Fibroblast of lung (primary cell): ENCODE measurements at places on chromosomes 12 and 14. TPM values are rescaled to one million over a fixed set of nuclear protein-coding genes. Genes with fewer than 3 reads are reported as not detected.
A peak's percentile ranks its signal among the peaks of the same experiment; 100 is the strongest.

GRCh38 chr12:53211476-53212381 lies 4.7 kb upstream of the ITGB7 start:
- DNase-seq = no peak

- no peak for DNase-seq
Measured at GRCh38 chr14:50573862-50574261, 13.9 kb downstream of the ATL1 start.

Gene AMN1
- total RNA-seq = 4.9 and 9.1 TPM in 2 replicates

- no peak for DNase-seq
Measured at GRCh38 chr12:118734266-118734665, 247.1 kb upstream of the SRRM4 start.

GRCh38 chr14:94582199-94582750 lies 1.0 kb downstream of the SERPINA5 start:
- no peak for DNase-seq

DNA sequence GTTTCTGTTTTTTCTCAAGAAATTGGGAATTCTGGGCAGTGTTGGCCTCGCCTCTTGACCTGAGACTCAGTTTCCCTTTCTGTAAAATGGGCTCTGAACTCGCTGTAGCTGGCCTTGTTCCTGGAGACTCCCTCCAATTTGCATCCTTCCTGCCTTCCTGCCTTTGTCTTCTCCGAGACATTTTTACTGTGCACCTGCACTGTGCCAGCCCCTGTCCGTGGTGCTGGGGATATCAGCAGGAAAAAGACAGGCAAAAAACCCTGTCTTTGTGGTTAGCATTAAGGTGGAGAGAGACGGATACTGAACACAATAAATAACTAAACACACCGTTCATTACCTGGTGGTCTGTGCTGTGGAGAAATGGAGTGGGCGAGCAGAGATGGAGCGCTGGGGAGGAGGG lies 129.8 kb downstream of the AACS start:
- no peak for DNase-seq

- no peak for DNase-seq
Measured at GRCh38 chr12:65986047-65986446, 144.5 kb downstream of the LLPH start.

DNA sequence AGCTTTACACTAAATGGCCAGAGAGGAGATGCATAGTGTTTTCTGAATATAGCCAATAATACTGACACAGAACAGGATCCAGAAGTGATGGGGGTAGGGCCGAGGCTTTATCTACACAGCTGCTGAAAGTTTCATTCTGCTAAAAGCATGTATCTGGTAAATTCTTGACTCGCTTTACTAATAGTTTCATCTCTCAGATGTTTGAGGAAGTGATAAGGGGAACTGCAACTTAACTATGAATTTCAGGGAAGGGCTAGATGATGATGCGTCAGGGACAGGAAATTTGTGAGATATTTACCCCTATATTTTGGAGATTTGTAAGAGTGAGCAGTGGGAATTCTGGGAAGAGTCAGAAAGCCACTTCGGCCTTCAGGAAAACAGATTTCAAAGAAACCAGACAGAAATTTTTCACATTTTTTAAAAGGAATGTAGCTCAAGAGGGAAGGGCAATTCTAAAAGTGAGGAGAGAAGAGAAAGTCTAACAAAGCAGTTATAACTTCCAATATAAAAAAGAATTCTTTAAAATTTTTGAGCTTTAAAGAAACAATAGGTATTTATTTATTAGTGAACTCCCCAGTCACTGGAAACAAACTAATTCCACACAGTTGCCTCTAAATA lies 243.1 kb downstream of the BCAT1 start:
- peak; percentile 51 for DNase-seq

Gene PTPN6
- 0.26 TPM in 1 of 2 replicates, not detected in the other for total RNA-seq

GRCh38 chr14:88616697-88617096 lies 53.9 kb downstream of the ZC3H14 start:
- DNase-seq = no peak

Gene FSCB
- total RNA-seq = not detected in 2 replicates

GRCh38 chr12:19192710-19193109 lies 63.2 kb downstream of the PLEKHA5 start:
- no peak for DNase-seq

- DNase-seq = no peak
Measured at GRCh38 chr12:47385653-47386052, 305.9 kb upstream of the AMIGO2 start.

DNA sequence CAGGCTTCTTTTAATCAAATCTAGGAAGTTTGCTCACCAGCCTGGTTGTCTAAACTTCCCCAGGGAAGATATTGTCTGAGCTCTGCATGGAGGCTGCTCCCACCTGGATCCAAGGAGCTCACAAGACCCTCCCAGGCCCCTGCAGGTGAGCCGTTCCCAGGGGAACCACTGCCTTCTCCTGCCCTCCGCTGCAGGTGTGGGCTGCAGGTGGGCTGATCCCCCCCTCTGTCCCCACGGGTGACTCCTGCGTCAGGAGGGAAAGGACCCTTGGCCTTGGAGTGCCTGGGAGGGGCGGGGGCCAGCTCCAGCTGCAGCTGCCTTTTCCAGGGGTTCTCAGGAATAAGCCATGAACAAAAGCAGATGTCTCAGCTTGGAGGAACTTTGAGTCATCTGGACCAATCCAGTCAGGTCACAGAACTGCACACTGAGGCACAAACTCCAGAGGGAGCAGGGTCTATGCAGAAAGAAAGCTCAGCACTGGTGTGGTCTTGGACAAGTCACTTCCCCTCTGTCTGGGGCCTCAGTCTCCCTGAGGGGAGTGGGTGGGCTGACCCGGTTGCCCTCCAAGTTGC lies 246.6 kb upstream of the RTL1 start:
- DNase-seq = no peak

Gene APOLD1
- 1.5 and 3.1 TPM in 2 replicates for total RNA-seq
